ENCODE measurements at places on chromosomes 5 and 9.

GRCh38 chr5:158643840-158644239 lies 455.9 kb downstream of the EBF1 start:
- DNase-seq, result no peak

GRCh38 chr9:121299467-121300282 lies 31.7 kb downstream of the GSN start:
- no peak for DNase-seq

DNA sequence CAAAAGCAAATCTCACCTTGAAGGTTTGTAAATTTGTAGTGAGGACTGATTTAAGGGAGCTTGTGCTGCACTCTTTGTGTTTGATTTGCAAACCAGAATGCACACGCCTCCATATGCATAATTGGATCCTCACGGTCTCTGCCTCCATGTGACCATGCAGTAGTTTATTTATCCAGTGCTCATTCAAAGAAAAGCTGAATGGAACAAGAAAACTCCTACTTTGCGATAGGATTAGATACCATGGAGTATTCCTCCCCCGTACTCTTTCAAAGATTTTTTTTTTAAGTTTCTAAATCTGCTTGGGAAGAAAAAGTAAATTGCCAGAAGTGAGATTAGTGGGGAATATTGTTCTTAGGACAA lies 290.4 kb upstream of the TUT7 start:
- no peak for DNase-seq

GRCh38 chr9:92406477-92406876 lies 2.1 kb upstream of the OGN start:
- no peak for DNase-seq

DNA sequence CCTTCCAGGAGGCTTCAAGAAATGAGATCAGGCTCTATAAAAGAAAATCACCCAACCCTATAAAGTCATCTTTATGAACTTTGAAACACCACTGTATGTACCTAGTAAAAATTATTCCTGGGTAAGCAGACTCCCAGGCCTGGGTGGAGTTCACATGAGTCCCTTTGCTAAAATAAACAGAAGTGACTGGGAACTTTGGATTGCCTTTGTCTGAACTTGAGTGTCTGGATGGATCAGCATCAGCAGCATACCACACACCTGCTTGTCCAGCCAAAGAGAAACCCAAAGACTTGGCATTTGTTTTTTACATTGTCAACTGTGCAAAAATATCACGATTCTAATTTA lies 79.6 kb upstream of the CDKN2B start:
- DNase-seq, result no peak

DNA sequence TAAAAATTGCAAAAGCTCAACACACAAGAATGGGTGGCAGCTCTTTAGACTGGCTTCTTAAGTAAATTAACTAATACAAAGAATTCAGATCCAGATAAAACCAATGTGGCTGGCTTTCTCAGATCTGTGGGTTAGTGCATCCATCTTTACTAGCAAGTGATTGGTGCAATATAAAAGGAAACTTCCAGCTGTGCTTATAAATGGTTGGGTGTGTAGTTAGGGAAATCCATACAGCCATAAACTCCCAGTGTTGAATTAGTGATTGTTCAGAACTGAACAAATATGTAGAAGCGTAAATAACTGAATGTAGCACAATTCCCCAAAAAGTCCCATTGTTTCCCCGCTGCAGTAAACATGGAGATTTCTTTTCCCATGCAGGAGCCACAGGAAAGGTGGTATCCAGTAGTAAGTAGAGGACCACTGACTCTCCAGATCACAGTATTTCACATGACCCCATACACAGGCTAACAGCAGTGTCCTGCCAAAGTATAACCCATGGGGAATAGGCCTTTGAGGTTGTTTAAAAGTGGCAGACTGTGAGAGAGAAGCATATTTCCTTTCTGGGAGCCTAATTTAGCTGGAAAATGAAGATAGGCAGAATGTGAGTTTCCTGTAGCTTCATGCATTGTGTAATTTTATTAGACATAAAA lies 173.1 kb upstream of the SLC12A2 start:
- no peak for DNase-seq
